Right ventricle myocardium inferior (tissue), 1 donor: ENCODE measurements at places on chromosomes 3 and 15. TPM values are rescaled to one million over a fixed set of nuclear protein-coding genes. Genes with fewer than 3 reads are reported as not detected.

- DNase-seq, result no peak
Measured at GRCh38 chr15:73464602-73465001, 21.6 kb downstream of the REC114 start.

- no peak for DNase-seq
Measured at GRCh38 chr3:54793171-54793570, 134.7 kb downstream of the LRTM1 start.

The PATL2 gene
- 3.3 TPM for total RNA-seq

- no peak for DNase-seq
Measured at GRCh38 chr3:11199902-11200845, 45.9 kb downstream of the HRH1 start.

GRCh38 chr3:43774799-43775198 is 84.1 kb downstream of the ABHD5 start:
- no peak for DNase-seq

- DNase-seq, result no peak
Measured at GRCh38 chr3:143596957-143597642, 251.2 kb downstream of the SLC9A9 start.

DNA sequence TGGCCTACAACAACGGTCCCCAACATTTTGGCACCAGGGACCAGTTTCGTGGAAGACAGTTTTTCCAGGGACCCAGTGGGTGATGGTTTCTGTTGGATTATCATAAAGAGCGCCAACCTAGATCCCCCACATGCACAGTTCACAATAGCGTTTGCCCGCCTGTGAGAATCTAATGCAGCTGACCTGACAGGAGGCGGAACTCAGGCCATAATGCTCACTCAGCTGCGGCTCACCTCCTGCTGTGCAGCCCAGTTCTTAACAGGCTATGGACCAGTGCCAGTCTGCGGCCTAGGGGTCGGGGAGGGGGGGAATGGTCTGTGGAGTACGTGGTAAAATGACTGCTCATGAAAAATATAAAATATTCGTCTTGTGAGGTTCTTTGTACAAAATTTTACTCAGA is 518.5 kb upstream of the CADM2 start:
- no peak for DNase-seq

DNA sequence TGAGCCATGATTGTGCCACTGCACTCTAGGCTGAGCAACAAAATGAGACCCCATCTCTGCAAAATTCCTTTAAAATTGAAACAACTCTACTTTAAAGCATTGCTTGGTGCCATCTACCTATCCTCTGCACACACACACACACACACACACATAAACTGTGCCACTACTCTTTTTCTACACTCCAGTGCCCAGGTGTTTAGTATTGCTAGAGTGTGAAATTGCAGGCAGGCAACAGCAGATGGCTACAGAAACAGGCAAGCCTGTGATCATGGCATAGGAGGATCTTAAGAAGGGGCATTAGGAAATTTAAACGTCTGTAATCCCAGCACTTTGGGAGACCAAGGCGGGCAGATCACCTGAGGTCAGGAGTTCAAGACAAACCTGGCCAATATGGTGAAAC is 39.0 kb downstream of the SIDT1 start:
- no peak for DNase-seq

DNA sequence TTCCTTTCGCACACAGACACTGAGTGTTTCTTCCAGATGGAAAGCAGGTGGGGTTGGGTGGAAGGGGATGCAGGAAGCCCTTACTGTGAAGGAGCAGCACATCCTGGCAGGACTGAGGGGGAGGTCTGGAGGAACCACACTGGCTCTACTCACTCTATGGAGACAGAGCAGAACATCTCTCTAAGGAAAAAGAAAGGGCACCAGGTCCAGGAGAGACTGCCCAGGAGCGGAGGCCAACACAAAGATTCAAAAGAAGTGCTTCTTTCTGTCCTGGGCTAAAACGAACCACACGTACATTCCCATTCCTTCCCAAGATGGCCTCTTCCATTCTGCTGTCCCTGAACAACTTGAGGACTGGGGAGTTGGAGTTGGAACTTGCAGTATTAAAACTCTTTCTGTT is 13.8 kb upstream of the VIPR1 start:
- DNase-seq, result no peak

GRCh38 chr3:50587806-50588758 is 18.8 kb downstream of the HEMK1 start:
- DNase-seq, result no peak

- no peak for DNase-seq
Measured at GRCh38 chr3:72269475-72269874, 484.5 kb upstream of the PROK2 start.

DNA sequence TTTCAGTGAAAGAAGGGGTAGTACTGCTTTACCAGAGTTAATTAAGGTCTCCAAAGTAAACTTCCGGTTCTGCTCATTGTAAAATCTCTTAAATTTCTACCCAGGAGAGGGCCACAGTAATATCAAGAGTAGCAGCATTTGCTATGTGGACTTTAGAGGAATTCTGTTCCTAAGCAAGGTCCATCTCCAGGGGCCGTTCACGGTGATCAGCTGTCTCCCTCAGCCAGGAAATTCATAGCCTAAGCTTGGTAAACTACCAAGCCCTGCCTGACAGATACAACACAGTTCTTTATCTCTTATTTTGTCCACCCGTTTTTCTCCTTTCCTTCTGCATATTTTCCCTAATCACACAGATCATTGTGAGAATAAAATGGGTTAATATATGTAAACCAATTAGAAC is 2.3 kb downstream of the DUT start:
- DNase-seq, result no peak

The SPTBN5 gene
- total RNA-seq, result 3.5 TPM

The MESP2 gene
- 0.51 TPM for total RNA-seq

DNA sequence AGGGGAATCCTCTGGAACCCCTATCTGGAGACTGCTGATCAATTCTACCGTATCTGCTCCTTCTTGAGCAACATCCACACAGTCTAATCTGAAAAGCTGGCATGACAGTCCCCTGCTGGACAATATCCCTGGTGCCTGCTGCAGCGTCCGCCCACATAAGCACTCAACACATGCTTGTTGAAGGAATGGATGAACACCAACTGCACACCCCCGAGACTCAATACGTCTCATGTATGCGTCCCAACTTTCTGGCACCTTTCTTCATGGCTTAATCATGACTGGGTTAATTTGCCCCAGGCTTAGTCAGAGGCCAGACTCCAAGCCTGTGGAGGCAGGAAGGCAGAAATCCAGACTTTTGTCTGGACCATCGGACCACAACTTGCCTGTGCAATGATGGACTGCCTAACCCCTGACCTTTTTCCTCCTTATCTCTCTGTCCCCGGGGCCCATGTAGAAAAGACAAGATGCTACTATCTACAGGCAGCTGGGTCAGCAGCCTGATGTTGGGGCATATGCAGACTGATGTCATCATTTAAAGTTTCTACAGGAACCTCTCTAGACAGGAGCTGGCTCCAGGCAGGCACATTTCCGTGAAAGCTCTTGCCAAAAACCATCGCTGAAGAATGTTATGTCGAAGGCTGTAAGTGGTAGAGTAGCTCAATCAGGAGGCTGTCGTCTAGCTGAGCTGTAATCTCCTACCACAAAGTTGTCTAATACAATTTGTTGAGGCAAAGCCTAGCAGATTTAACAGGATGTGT is 114.1 kb upstream of the TPM1 start:
- no peak for DNase-seq
